T-helper 2 cell (primary cell): ENCODE measurements at places on chromosomes 16 and 17.

DNA sequence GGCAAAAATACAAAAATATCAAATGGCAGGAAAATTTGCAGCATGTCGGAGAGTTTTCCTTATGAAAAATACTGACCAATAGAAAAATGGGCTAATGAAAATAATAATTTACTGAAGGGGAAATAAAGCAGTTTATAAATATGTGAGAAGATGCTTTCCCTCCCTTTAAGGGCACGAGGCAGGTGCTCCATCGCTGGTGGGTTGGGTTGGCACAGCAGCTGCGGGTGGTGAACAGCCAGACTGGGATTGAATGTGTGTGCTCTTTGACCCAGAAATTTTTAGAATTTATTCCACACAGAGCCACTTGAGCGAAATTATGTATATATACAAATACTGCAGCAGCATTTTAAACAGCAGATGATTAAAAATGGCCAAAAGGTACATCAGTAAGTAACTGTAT lies 109.1 kb upstream of the ZNF750 start:
- DNase-seq = no peak

GRCh38 chr16:57196753-57197152 lies 10.6 kb downstream of the RSPRY1 start:
- no peak for DNase-seq

DNA sequence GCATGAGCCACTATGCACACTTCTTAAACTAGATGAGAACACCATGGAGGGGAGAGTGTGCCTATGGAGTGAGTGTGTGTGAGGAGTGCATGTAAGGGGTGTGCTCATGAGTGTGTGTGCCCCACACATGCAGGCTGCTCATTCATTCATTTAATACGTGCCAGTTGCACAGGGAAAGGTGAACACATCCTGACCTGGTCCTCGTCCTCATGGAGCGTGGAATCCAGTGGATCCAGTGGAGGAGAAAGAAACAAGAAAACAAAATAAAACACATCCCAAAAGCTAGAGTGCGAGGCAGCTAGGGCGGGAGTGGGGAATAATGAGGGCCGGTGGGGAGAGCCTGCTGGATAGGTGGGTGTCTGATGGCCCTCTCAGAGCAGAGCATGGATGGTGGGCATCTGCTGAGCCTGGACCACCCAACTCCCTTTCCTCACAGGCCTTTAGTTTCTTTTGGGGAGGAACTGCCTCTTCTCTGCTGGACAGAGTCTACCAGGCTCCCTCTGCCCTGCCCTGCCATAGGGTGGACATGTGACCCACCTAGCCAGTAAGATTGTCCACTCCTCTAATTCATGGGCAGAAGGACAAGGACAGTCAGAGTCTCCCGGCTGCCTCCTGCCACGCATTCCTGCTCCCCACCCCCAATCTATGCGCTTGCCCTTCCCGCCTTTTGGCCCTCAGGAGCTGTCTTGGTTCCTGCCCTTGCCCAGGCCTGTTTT lies 204.3 kb downstream of the RAB11FIP4 start:
- DNase-seq = no peak

DNA sequence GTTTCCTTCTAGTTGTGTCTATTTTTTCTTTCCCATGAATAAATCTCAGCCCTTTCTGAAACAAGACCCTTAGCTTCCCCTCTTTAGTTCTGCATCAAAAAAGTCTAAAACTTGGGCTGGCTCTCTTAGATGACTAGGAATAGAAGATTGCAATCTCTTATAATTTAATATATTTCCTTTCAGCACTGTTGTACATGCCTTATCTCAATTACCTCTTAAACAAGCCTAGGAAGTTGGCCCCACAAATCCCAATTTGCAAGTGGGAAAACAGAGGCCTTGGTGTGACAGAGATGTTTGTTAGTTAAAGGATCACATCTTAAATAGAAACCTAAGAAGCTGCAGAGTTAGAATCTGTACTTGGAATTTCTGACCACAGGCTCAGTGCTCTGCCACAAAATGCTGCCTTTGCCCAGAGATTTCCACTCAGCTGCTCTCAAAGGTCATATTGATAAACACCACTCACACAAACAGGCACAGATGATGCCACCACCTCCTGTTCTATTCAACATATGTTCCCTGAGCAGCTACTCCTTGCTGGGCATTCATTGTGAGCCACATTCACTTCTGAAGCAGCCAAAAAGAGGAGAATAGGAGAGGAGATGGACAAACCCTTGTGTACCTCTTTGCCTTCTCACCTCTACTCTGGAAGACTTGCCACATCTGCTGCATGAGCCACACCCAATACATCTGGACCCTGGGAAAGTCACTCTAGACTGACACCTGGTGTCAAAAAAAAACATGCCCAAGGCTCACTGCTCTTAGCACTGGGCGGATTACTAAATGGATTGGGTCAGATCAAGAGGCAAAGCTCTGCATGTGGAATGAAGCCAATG lies 5.5 kb downstream of the CCDC182 start:
- no peak for DNase-seq

DNA sequence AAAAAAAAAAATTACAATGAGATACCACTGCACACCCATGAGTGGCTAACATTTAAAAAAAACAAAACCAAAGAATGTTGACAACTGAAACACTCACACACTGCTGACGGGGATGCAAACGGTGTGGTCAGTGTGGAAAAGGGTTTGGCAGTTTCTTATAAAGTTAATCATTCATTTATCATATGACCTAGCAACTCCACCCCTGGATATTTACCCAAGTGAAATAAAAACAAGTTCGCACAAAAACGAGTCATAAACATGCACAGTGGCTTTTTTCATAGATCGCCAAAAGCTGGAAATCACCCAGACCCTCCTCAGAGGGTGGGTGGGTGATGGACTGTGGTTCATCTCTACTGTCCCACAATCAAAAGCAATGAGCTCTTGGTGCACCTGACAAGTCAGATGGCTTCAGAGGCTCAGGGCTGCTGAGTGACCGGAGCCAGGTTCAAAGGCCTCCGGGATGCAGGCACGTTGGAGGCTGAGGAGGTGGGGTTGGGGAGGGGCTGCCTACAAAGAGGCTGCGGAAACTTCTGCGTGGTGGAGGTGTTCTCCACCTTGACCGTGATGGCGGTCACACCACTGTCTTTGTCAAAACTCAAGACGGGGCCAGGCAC lies 14.2 kb downstream of the RAB40B start:
- DNase-seq = no peak

- DNase-seq = no peak
Observed at GRCh38 chr17:50318501-50319285, 27.2 kb upstream of the XYLT2 start.

- no peak for DNase-seq
Observed at GRCh38 chr16:70390774-70391173, 44.1 kb downstream of the DDX19A start.

DNA sequence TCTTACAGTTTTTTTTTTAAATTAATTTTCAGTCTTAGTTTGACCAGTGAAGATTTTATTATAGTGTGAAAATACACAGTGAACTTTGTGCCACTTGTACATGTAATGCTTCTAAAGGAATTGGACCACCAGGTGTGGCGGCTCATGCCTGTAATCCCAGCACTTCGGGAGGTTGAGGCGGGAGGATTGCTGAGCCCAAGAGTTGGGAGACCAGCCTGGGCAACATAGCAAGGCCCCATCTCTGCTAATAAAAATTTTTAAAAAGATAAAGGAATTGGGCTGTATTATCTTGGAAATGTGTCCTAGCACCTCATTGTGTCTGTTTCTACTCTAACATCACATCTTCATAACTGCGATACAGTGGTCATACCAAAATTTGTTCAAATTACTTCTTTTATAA lies 3.8 kb downstream of the IST1 start:
- no peak for DNase-seq

- no peak for DNase-seq
Observed at GRCh38 chr17:82865274-82865673, 25.5 kb upstream of the ZNF750 start.

- DNase-seq = no peak
Observed at GRCh38 chr17:80045703-80046102, 9.3 kb downstream of the CCDC40 start.

DNA sequence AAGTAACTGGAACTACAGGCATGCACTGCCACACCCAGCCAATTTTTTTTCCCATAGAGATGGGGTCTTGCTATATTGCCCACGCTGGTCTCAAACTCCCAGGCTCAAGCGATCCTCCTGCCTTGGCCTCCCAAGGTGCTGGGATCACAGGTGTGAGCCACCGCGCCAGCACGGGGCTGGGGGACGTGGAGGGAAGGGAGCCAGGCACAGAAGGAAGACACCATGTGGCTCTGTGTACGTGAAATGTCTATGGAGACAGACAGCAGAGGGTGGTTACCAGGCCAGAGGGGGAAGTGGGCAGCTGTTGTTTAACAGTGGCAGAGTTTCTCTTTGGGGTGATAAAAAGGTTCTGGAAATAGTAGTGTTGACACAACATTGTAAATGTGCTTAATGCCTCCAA lies 4.6 kb upstream of the PIEZO1 start:
- DNase-seq = no peak

DNA sequence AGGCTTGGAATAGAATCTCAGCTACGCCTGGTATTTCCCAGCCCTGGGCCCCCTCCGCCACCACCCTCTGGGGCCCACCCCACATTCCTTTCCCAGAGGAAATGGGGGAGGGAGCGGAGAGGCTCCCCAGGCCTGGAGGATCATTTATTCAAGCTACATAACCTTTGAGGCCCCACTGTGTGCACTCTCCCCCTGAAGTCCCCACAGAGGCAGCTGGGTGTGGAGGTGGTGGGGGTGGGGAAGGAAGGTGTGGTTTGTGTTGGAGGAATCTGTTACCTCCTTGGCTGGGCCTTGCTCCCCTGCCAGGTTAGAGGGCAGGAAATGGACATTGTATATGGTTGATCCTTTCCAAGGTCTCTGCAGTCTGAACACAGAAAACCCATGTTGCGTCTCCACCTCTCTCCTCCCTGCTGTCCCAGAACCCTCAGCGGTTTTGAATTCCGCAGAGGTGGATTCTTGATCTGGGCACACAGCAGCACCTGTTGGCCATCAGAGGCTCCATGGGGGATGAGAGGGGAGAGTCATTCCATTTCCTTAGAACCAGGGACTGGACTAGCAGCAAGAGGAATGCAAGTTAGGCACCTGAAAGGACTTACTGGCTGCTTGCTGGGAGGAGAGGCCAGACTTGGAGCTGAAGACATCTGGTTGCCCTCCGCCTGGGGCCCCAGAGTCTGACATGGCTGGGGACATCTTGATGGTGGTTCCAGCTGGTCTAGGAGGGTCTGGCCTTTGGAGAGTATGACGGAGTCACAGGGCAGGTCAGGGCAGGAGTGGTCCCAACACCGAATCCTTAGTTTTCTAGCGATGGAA lies 23.0 kb downstream of the ARHGAP23 start:
- no peak for DNase-seq

DNA sequence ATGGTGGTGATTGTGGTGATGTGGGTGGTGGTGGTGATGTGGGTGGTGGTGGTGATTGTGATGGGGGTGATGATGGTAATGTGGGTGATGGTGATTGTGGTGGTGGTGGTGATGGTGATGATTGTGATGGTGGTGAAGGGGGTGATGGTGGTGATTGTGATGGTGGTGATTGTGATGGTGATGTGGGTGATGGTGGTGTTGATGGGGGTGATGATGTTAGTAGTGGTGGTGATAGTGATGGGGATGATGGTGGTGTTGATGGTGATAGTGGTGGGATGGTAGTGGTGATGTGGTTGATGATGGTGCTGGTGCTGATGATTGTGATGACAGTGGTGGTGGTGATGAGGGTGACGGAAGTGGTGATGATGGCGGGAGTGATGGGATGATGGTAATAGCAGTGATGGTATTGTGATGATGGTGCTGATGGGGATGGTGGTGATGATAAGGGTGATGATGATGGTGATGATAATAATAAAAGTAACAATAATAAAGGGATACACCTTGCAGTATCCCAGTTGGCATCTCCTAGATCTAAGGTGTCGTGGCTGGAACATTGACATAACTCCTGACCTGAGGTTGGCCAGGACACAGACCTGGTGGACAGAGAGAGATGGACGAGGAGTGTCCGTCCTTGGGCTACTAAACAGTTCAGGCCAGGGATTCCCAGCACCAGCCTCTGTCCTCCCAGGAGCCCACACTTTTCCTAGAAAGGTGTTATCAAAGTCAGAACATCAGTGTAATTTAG lies 344.5 kb downstream of the SEC14L1 start:
- no peak for DNase-seq

- DNase-seq = no peak
Observed at GRCh38 chr17:39277110-39277509, 51.4 kb upstream of the STAC2 start.

DNA sequence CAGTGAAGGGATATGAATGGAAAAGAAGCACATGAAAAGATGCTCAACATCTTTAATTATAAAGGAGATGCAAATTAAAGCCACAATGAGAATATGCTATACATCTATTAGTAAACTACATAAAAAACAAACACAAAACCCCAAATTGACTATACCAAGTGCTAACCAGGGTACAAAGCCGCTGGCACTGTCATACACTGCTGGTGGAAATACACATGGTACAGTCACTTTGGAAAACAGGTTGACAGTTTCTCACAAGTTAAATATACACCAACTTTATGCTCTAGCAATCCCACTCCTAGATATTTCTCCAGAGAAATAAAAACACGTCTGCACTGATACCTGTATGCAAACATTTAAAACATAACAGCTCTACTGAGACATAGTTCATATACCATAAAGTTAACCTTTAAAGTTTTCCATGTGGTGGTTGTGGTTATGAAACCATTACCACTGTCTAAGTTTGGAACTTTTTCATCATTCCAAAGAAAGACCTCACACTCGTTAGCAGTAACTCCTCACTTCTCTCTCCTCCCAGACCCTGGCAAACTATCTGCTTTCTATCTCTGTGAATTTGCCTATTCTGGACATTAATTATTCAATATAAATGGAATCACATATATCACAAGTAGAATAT lies 42.7 kb downstream of the ADGRG5 start:
- DNase-seq = no peak

GRCh38 chr16:56824331-56824730 lies 40.7 kb upstream of the SLC12A3 start:
- DNase-seq = no peak

DNA sequence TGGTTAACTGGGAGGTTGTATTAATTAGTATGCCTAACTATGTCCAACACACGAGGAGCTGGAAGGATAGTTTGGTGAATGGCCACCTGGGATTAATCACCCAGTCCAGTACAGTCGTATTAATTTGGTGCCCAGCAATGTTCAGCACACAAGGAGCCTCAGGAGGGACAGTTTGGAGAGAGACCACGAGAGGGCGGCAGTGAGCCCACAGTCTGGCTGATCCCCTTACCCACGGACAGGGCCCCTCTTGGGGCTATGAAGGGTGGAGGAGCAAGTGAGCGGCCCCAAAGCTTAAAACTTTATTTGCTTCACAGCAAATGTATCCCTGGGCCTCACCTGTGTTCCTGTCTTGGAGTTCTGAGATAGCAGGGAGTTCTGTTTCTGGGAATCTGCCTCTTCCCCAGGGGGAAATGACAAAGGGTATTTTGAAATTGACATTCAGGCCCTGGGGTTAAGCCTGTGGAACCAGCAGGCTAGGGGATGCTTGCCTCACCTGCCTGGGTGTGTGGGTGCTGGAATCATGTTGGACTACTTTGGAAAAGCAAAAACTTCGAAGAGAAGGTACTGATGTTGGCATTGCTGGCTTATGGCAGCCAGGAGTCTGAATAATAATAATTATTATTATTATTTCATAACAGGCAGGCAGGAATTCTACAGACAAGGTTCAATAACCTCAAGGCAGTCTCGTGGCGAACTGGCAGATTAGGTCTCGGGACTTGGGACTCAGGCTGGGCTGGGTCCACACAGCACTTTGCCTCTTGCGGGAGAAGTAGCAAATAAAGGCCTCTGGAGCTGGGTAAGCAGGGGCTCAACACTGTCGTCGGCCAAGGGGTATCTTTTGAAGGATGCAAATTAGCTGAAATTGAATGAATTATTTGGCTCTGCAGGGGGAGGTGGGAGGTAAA lies 227.6 kb upstream of the ASIC2 start:
- DNase-seq = no peak
